MM.1S (cell line): ENCODE measurements at places on chromosomes 7 and 10.

DNA sequence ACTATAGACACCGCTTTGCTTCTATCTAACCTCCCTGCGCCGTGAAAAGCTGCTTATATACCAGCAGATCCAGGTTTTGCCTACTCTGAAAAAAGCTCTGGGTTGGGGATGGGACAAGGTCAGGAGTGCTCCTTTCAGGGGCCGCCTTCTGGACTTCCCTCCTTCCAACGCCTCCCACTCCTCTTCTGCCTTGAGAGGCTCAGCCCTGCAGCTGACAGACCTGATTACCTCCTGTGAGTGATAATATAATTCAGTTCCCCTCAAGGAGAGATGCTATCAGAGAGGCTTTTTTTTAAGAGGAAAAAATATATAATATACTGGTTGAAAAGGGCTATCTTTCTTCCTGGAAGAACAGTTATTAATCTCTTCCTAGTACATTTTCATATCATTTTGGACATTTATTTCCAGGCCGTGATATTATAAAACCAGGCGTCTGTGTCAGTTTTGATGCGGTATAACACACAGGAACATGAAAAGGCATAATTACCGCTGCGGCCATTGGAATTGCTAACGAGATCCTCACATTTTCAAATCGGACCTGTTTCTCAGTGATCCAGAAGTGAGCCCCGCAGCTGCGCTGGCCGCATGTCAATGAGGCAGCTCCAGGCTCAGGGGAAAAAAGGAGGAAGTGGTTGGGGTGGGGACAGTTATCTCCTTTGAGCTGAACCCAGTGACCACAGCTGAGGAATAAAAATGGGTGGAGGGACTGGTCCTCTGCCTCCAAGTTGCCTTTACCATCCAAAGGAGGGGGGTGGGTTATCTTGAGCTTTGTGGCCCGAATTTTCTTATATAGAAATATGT is 457.1 kb downstream of the TYW1 start:
- DNase-seq, result no peak

DNA sequence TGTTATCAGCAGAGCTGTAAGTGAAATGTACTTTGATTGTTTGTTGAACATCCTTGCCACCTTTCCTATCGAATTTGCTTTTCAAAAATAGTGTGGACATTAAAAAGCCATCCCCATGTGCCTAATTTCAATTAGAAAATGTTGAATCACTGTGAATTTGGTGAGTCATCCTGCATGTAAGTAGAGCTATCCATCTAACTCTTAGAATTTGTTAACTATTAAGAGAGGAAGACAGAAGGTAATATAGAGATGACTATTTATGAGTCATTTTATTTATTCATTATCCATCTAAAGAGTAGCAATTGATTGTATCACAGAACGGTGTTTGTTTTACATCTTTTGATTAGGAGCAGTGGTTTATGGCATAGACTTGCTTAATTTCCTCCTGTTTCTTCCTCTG is 154.7 kb downstream of the MGMT start:
- no peak for DNase-seq

GRCh38 chr7:27532314-27532713 is 130.4 kb downstream of the HIBADH start:
- DNase-seq, result no peak

DNA sequence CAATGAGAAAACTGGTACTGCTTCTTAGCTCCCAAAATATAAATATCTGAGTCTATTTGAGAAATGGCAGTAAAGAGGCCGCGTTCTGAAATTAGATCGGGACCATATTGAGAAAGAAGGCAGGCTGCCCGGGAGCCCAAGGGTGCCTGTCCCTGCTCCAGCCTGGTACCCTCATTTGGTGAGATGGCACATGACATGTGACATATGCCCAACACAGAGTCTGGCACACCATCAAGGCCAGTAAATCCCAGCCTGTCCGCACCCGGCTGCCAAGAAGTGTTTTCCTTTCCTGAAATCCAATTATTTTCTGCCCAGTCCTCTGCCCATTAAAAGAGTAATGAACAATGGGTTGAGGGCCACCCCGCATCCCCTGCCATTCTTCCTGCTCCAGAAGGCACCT is 66.4 kb downstream of the CDH23 start:
- DNase-seq, result no peak

DNA sequence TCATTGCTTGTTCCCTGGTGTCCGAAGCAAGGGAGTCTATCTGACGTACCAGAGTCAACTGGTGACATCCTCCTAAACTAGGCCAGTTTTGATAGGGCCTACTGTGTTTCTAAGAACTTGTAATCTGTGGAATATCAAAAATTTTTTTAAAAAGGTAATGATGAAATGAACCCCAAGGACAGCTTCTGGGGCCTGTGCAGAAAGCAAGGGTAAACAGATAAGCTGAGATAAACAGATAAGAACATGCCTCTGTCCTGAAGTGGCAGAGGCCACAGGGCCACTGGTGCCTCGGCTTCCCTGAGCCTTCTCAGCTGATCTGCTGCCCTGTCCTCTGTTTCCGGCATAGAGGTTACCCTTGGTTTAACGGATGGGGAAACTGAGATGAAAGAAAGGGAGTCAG is 8.8 kb downstream of the GRK5 start:
- no peak for DNase-seq

GRCh38 chr10:48340734-48341133 is 34.3 kb downstream of the MAPK8 start:
- DNase-seq, result no peak

- no peak for DNase-seq
Observed at GRCh38 chr10:94725871-94726270, 36.6 kb upstream of the CYP2C19 start.

DNA sequence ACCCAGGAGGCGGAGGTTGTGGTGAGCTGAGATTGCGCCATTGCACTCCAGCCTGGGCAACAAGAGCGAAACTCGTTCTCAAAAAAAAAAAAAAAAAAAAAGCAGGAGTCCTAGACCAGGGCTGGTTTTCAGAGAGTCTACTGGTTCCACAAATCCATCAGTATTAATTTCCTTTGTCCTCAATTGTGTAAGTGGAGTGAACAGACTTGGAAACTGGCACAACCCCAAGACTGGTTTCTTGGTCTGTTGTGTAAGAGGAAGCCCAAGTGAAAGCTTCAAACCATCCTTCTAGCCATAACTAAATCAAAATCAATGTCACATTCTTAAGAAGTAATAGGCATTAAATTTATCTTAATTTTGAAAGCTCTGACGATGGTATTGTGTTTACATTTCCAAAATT is 213.6 kb downstream of the DGKI start:
- DNase-seq, result no peak

GRCh38 chr7:25798344-25798743 is 353.7 kb upstream of the NFE2L3 start:
- DNase-seq, result no peak

GRCh38 chr7:32588657-32589056 is 93.4 kb downstream of the AVL9 start:
- DNase-seq, result no peak

DNA sequence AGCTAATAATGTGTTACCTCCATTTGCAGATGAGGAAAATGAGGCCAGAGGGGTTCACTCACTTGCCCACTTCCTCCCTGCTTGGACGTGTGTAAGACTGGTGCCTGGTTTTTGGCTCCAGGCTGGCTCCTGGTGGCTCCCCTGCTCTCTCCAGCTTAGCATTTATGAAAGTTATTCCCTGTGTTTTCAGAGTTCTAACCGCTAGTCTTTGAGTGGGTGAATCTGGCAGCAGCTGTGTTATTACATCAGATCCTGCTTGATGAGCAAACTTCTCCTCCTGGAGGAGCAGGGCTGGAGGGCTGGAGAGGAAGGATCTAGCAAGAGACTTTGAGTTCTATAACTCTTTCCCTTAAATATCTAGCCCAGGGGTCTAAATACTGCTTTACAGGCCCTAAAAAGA is 80.9 kb upstream of the AGBL3 start:
- no peak for DNase-seq

DNA sequence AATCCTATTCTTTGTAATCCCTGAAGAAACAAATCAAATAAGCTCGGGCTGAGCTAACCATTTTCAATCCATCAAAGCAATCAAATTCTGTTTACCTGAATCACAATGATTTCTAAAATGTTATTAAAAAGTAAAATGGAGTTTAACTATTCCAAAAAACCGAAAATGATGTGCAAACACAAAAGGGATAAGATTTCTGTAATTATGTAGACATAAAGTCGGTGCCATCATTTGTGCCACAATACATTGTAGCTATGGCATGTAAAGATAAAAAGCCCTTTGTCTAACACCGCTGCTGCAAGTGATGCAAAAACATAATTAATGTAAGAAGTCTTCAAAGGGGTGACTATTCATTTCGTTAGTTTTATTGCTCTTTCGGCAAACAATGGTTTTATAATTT is 125.1 kb upstream of the FAM204A start:
- DNase-seq, result no peak

GRCh38 chr7:46879783-46880182 is 702.1 kb downstream of the TNS3 start:
- no peak for DNase-seq

DNA sequence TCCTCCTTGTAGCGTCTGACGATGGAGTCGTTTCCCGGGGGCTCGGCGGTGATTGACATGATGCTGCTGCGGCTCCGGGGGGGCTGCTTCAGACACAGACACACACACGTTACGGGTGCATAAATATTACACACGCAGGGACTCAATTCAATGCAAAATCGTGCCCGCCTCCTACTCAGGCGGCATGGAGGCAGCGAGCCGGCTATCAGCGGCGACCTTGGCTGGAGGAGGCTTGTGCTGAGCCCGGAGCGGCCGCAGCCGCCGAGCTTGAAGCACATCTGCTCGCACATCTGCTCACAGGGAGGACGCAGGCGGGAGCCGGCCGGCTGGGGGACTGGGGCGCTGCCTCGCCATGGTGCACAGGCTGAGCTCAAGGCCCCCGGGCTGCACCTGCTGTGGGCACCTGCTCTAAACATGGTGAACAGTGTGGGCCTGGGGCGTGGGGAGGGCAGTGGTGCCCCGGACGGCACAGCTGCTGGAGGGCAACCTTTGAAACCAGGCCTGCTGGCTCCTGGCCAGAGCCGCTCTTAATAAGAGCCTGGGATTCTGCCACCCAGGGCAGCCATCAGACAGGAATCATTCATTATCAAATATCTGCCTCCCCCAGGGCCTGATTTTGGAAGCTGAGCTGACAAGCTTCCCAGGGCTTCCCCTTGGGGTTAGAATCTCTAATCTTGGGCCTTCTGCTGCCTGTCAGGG is 84.7 kb upstream of the GNA12 start:
- no peak for DNase-seq

- DNase-seq, result peak; percentile 68
Observed at GRCh38 chr7:107891636-107892366, 818 bp downstream of the DLD start.
